ENCODE measurements at places on chromosomes 13 and 19.

DNA sequence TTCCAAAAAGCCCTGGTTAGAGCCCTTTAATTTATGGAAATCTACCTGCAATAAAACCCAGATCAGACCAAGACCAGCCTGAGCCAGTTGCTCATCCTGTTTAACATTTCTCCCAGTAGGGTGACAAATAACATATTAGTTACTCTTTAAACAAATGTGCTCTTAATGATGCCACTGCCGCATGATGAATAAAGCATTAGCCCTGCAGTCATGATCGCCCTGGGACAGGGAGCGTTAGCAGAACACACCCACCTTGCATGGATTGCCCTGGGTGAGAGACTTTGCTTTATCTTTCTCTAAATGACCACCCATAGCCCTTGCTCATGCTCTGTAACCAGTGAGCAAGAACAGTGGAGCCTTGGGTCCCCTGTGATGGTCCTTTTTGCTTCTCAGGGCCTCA is 362.4 kb downstream of the ENOX1 start:
- no peak for DNase-seq

GRCh38 chr13:101514695-101515275 is 62.3 kb downstream of the ITGBL1 start:
- no peak for DNase-seq

DNA sequence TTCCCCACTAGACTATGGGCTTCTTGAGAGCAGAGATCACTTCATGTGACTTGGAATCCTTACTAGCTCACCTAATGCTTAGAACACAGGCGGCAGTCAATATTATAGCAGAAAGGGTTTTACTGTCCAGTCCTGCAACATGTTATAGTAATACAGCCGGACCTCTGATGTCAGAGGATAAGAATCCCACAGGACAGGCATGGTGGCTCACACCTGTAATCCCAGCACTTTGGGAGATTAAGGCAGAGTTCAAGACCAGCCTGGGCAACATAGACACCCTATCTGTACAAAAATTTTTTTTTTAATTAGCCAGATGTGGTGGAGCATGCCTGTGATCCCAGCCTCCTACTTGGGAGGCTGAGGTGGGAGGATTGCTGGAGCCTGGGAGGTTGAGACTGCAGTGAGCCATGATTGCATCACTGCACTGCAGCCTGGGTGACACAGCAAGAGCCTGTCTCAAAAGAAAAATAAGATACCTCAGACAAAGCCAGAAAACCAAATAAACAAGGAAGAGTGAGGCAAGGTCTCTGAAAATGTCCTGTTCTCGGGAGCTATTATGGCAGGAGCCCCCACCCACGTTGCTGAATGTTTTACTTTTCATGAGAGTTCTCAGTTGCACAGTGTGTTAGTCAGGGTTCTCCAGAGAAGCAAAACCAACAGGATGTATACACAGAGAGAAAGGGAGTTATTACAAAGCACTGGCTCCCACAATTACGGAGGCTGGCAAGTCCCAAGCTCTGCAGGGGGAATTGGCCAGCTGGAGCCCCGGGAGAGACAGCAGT is 100.8 kb downstream of the UBL3 start:
- no peak for DNase-seq

GRCh38 chr19:31096935-31097545 is 252.2 kb downstream of the TSHZ3 start:
- DNase-seq = no peak

Measured in stimulated activated CD8-positive, alpha-beta memory T cell treated with anti-CD3 and anti-CD28 coated beads, Interleukin-4, amount 100 ng/mL, for 1 hour (primary cell).